HS-27A (cell line): ENCODE measurements at places on chromosomes 3 and 15.

GRCh38 chr3:37243820-37244748 is 69.7 kb upstream of the LRRFIP2 start:
- peak; percentile 61 for DNase-seq

GRCh38 chr3:128786434-128787020 is 60.5 kb downstream of the RAB7A start:
- no peak for DNase-seq

DNA sequence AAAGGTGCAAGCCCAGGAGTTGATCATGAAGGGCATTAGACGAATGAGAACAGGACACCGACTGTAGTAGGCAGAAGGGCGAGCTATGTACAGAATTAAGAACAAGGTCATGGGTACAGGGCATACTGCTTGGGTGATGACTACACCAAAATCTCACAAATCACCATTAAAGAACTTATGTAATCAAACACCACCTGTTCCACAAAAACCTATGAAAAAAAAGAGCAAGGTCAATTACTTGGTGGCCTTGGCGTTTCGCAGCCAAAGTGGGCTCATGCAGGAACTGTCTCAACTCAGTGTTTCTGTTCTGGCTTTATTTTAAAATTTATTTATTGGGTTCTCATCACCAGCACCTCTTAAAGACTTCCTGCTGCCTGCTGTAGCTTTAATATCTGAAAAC is 2.1 kb downstream of the KAT2B start:
- DNase-seq: no peak

DNA sequence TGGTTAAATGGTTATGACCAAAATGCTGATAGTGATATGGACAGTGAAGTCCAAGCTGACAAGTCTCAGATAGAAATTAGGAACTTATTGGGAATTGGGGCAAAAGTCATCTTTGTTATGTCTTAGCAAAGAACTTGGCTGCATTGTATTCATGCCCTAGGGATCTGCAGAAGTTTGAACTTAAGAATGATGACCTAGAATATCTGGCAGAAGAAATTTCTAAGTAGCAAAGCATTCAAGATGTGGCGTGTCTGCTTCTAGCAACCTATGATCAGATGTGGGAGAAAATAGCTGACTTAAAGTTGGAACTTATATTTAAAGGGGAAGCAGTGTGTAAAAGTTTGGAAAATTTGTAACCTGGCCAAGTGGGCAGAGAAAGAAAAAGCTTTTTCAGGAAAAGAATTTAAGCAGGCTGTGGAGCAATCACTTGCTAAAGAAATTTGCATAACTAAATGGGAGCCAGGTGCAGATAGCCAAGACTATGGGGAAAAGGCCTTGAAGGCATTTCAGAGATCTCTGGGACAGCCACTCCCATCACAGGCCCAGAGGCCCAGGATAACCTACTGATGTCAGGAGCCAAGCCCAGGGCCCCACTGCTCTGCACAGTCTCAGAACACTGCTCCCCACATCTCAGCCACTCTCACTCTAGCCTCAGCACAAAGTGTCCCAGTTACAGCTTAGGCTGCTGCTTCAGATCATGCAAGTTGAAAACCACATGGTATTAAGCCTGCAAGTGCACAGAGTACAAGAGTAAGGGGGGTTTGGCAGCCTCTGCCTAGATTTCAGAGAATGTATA is 147.8 kb upstream of the TGFBR2 start:
- no peak for DNase-seq

- no peak for DNase-seq
These were observed 4.8 kb upstream of the RHOV start for GRCh38 chr15:40878785-40879184.

DNA sequence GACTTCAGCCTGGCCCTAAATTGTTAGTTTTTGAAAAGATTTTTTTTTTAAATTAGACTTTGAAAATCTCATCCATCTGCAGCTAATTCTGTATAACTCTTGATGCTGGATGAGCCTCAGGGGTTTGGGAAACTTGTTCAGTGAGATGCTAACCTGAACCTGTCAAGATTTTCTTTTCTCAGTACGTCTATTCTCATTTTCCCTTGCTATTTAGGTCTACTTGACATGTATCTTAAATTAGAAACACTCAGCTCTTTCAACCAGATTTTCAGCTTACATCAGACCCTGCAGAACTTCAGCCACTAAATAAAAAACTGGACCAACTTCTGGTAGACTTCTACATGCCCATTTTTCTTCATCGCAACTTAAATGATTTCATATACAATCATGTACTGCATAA is 61.4 kb downstream of the MFSD1 start:
- no peak for DNase-seq

GRCh38 chr3:136209921-136210320 is 13.8 kb upstream of the MSL2 start:
- no peak for DNase-seq

DNA sequence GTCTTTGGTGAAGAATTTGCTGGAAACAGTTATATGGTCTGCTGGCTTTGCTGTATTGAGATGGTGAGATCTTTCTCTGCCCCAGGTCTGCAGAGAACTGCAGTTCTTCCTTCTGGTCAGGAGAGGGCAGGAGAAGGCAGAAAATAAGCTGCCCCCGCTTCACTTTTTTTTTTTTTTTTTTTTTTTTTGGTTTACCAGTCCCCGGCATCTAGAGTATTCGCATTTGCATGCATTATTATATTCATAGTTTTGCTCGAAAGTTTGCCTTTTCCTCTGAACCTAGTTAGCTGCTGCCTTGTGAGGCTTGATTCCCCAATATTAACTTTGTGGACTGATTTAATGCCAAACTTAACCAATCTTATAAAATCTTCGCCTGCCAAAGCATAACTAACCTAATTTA is 10.6 kb upstream of the PARL start:
- DNase-seq: no peak

DNA sequence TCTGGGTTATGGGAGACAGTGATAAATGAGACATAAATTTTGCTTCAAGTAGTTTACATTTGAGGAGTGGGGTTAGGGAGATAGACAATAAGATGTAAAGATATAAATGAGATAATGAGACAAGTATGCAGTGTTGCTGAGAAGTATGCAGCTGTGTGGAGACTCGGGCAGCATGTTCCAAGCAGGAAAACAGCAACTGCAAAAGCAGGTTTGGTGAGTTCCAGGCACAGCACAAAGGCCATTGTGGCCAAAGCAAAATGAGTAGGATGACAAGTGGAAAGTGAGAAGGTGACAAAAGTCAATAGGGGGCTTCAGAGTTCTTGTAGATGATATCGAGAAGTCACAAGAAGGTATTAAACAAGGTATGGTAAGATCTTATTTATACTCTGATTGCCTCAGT is 259.1 kb upstream of the PEX5L start:
- no peak for DNase-seq
